ENCODE measurements at places on chromosomes 4 and X.

GRCh38 chr4:174999407-174999806, 81.2 kb downstream of the ADAM29 start:
- DNase-seq = no peak

- DNase-seq = no peak
These were observed 73.0 kb upstream of the SCOC start for GRCh38 chr4:140300271-140300970.

DNA sequence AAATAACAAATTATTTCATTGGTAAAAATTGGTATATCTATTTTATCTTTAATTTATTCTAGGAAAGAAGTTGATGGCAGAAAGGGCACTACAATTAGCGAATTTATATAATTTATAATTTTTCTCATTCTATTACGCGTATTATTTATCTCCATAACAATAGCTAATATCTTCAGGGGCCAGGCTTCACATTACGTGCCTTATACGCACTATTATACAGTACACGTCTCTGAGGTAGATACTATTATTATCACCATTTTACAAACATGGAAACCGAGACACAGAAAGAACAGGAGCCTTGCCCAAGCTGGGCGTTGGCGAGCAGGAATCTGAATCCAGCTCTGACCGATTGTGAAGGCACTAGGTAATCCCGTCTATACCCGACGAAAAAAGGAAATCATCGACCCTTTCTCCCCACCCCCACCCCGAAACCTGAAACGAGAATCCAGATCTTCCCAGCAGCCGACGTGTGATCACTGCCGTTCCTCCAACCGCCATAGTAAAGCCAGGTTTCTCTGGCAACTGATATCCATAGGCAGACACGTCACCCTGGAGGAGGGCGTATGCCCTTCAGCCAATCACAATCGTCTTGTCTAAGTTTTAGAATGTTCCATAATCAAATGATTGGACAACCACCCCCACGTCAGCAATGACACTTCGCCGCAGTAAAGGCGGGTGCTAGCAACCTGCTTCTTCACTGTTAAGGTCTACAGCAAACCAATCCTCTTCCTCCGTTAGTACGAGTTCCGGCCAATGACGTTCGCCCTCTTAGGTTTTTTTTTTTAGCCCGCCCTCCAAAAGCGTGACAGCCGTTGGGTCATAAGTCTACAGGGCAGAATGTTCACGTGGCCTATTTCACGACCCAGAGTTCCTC, at the start of gene MORF4L2:
Gene MORF4L2, minus strand, starts transcription at position 501 of the 874 bp plus-strand sequence. CDS start 9,672 bp downstream, outside the sequence.
- DNase-seq = peak; percentile 91

- DNase-seq = no peak
These were observed 182.0 kb downstream of the CHM start for GRCh38 chrX:85865324-85865723.

DNA sequence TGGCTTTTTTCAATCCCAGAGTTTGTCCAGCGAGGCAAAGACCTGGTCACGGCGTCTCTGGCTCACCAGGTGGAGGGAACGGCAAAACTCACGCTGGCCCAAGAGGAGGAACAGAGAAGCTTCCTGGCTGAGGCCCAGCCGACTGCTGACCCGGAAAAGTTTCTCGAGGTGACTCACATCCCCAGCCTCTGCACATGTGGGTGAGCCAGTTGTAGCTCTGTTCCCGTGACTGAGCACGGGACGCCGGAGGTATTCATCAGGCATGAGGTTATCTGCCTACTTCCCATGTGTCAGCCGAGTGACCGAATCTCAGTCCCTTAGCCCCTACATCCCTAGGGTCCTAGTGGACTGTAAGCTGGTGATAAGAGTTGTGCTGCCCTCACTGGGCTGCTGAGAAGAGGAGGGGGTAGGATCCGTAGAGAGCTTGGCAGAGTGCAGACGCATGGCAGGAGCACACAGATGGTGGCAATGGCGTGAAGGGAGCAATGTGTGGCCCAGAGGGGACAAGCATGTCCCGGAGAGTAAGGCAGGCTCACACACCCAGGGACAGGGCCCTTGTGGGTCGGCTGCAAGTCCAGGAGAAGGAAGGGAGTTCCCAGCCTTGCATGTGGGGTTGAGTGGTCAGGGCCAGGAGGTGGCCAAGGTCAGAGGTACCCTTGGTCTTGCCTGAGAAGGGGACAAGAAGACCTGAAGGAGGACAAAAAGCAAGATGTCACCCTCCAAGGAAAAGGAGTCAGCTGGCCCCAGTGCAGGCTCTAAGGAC, 42.9 kb downstream of the EVC start:
- no peak for DNase-seq

DNA sequence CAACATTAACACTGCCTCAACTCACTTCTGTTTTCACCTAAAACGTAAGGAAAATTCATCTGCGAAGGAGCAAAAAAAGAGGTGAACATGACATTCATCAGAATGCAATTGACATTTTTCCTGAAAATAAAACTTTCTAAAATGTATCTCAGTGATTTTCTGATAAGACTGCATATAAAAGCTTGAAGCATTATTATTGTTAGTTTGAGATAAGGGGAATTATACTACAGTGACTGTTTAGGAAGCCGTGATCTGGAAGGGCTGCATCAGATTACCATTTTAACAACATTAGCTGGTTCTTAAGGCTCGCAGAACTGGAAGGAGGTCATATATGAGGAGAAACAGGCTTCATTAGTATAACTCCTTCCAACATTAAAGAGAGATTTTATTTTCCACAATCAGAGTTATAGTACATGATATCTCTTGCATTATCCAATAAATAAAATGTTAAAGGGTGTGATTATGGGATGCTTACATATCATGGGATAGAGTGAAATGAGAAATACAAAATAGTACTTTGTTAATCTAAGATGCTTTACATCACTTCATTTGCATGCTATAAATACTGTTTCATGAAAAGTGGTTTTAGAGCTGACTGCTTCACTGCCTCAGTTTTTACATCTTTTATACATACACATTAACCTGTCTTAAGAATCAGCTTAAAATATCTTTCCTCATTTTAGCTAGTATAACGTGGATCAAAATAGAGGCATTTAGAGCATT, 1820.1 kb upstream of the TENM3 start:
- DNase-seq = no peak

DNA sequence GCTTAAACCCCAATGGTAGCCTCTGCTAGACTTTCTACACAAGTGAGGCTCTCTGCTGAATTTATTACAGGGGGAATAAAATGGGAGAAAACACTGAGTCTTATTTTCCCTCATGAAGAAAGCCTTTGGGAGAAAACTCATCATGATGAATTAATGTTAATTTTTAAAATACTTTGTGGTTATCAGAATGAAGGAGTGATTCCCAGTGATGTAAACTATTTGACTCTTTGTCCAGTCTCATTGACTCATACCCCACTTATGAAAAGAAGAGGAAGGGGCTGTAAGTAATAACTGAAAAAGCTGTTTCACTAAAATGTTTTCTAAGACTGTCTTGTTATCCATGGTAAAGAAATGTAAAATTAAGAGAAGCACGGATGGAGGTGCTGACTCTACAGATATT, 208.8 kb downstream of the GRIA3 start:
- DNase-seq = no peak

GRCh38 chr4:1338752-1339414, 8.1 kb upstream of the UVSSA start:
- no peak for DNase-seq

DNA sequence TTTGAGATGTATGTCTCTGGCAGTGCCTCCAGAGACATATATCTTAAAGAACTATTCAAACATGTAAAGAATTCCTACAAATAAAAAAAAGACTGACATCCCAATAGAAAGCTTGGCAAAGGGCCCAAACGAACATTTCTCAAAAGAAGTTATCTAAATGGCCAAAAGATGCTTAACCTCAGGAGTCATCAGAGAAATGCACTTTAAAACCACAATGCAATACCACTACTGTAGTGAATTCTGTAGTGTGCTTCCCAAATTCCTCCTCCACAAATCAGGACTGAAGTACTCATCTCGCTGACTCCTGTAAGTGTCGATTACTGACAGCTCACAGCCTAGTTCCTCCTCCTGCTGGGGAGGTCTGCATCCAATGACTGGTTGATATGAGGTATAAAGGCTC, 129.0 kb upstream of the MAMLD1 start:
- DNase-seq = no peak

DNA sequence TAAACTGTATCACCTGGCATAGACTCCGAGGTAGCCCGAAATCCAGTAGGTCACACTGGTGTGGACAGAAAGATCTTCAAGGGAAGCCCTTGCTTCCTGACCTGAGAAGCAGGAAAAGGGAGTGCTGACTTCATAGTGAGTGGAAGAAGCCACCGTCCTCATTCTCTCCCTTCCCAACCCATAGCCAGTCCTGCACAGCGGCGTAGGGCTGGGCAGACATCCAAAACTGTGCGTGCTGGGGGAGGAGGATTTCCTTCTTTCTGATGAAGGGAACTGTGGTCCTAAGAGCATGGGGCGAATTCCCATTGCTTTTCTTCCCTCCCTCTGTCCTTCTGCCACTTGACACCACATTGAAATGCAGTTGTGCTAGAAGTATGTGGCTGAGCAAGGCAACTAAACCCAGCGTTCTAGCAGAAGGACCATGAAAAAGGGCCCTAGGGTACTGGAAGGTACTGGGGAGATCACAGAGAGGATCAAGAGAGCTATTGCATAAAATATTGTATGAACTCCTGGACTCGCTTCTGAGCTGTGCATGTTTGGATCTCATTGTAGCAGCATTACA, 66.9 kb downstream of the STOX2 start:
- DNase-seq = no peak

DNA sequence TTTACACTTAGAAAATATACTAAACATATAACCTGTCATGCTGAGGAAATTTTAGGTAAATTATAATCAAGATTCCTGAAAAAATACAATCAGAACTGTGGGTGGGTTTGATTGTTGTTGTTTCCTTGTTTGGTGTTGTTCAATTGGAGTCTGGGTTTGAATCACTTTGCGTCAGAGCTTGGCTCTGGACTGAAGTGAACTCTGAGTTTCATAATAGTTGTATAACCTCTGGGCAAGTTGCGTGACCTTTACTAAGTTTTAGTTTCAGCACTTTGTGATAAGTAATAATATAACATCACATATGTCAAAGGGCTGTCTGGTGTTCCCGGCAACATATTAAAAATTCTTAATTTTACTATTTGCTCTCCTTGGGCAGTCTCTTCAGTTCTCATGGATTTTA, 758.1 kb downstream of the RAPGEF2 start:
- no peak for DNase-seq

DNA sequence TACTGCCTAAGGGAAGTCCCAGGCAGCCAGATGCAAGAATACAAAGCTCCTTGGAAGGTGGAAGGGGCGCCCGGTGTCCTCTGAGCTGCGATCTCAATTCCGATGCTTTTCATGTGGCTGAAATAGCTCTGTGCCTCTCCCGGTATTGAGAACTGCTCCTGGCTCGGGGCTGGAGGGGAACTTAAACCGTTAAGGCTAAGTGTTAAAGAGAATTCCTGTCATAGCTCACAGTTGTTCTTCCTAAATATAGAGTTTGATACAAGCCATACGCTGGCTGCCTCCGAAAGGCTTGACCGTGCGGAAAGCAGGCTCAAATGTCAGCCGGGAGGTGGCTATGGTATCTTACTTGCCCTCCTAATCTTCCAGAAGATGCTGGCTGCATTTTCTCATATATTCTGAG, at the start of gene SMPX:
Gene SMPX, minus strand, starts transcription at position 157 of the 400 bp plus-strand sequence. CDS start 3,826 bp downstream, outside the sequence.
- no peak for DNase-seq

DNA sequence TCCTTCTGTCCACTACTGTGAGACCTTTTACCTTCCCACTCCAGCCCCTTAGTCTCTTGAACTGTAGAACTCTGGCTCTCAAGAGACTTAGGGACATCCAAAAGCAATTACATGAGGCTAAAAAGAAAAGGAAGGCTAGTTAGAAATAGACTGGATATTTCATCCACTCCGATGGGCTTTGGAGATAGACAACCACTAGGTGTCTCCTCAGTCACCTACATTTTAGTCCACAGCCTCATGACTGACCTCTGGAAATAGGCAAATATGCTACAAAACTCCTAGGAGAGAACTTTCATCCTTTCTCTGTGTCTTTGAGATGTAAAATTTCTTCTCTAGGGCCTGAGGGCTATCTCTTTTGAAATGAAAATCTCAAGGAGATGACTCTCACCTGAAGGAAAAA, 45.1 kb upstream of the LAMP2 start:
- no peak for DNase-seq

DNA sequence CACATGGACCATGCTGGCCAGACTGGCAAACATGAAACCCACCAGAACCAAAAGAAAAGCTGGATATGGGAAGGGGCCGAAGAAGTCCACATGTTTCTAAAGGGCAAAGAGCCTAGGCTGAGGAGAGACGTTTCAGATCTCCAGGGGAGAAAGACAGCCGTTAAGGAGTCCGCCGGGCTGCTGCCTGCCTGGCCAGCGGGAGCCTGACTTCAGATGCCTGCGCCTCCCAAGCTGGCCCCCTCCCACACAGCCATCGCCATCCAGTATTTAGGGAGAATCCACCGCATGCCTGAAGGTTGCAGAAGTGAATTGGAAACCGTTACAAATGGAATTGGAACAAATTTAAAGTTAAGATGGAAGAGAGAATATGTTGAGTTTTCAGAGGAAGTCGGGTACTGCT, 2.9 kb downstream of the TBL1X start:
- DNase-seq = no peak

- no peak for DNase-seq
These were observed 28.8 kb downstream of the CHRNA9 start for GRCh38 chr4:40363945-40364344.

DNA sequence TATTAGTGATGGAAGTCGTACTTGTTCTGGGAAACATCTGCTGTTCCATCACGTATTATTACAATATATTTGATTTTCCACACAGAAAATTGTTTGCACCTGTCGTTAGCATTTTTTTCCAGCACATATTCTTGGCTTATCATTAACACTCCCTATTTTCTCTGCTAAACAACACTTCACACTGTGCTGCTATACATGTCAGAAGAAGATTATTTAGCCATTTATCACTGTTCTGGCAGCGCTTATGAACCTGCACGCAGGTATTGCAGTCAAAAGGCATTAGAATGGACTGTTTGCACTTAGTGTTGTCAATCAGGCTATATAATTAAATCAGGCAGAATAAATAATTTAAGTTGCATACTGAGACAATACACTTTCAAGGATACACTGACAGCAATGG, 218.6 kb downstream of the CHM start:
- DNase-seq = no peak

GRCh38 chr4:20456407-20456806, 204.7 kb downstream of the SLIT2 start:
- no peak for DNase-seq

DNA sequence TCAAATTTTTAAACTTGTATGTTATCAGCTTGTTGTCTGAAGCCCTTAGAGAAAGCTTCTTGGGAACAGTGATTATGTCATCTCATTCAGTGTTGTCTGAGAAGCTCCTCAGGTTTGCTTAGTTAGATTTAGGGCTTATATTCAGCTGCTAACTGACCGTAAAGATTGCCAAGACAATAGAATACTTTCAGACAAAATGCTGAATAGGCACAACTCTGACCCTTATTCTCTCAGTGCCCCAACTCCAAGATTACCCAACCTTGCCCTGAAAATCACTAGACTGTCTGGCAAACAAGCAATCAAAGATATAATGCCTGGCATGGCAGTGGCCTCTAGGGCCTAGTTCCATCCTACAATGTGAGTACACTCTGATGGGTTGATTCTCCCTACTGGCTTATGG, 950.5 kb upstream of the HS3ST1 start:
- DNase-seq = no peak

- no peak for DNase-seq
These were observed 16.2 kb downstream of the ARHGEF38 start for GRCh38 chr4:105568584-105568983.

GRCh38 chr4:123093236-123093635, 170.8 kb upstream of the NUDT6 start:
- DNase-seq = no peak
